ENCODE measurements at places on chromosomes 6 and 20.
A peak's percentile ranks its signal among the peaks of the same experiment; 100 is the strongest.

DNA sequence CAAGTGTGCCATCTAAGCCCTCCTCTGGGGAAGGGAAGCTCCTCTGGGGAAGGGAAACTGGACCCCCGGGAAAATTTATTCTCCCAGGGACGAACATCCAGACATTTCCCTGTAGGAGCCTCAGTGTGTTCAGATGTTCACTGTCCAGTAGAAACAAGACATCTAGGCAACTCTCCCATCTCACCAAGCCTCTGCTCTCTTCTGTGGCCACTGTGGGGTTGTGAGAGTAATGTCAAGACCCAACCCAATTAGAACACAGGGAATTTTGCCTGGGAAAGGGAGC is 3.6 kb upstream of the PTGIS start:
- no peak for DNase-seq

DNA sequence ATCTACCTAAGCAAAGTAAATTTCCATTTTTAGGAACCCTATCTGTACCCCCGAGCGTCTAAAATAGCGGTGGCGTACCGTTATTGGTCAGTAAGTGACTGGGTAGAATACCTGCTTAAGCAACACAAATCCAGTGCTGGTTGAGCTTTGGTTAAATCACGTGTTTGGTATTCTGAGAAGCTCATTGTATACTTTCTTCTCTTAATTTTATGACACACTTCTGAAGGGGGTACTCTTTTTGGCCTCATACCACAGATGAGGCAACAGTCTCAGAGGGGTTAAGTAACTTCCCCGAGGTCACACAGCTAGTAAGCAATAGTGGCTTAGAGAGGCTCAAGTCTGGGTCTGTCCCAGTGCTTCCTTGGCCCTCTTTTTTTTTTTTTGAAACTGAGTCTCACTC is 151.2 kb downstream of the TFAP2C start:
- no peak for DNase-seq

GRCh38 chr6:27679964-27680694 is 207.2 kb upstream of the ZNF184 start:
- DNase-seq = no peak

GRCh38 chr6:80170433-80170832 is 64.0 kb downstream of the BCKDHB start:
- DNase-seq = no peak

DNA sequence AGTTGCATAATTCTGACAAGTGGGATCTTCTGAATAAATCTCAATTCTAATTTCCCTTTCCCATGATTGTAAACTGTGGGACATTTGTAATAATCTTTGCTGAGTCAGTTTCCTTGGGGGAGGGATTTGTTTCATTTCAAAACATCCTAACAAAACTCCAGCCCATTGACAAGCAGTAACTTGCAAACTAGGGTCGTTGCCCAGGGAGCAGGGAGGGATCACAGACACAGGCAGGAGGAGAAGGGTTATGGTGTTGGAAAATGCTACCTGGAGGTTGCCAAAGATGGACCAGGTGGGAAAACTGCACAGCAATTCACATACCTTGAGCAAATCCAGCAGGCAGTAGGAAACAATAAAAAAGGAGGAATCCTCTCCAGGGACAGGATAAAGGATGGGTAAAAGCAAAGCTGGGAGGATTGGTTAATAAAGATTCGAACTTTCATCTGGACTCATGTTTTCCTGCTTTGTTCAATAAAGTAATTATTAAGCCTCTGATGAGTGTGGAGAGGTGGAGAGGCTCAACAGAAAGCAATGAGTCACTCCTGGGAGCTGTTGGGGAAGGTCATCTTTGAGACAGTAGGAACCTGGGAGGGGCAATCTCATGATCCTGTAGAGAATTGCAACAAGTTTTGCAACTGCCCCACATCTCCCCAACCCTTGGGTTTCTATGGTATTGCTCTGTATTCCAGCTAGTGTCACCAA is 87.3 kb upstream of the AKIRIN2 start:
- no peak for DNase-seq

GRCh38 chr20:17852323-17852722 is 116.3 kb downstream of the SNX5 start:
- no peak for DNase-seq

DNA sequence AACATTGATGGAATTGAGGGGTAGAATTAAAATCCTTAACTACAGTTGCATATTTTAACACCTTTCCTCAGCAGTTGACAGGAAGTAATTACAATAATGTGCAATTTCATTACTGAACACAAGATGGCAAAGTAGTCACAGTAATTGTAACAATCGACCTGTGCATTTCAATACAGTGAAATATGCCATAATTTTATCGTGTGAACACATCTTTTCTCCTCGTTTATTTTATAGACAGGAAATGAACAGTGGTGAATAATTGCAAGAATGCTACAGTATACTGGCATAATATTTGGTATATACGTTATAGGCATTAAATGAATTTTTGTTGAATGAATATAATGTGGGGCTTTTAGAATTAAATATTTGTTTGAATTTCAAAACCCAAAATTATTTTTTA is 25.0 kb downstream of the CYB5R4 start:
- DNase-seq = peak; percentile 87

DNA sequence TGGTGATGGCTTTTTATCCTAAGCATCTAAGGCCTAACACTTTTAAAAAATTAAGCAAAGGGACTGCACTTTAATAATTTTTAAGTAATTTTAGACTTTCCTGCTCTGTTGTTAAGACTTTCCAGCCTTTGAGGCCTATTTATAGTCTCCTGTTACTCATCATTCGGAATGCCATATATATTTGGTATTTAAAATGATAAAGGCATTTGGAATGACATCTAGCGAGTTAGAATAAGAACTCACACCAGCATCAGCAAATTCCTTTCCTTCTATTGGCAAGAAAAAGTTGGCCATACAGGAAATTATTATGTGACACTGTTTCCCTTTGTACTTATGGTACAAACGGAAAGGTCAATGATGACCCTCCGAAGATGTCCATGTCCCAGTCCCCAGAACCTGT is 88.1 kb upstream of the STMND1 start:
- DNase-seq = peak; percentile 15

- DNase-seq = no peak
Observed at GRCh38 chr20:51206032-51206662, 183.2 kb upstream of the KCNG1 start.

DNA sequence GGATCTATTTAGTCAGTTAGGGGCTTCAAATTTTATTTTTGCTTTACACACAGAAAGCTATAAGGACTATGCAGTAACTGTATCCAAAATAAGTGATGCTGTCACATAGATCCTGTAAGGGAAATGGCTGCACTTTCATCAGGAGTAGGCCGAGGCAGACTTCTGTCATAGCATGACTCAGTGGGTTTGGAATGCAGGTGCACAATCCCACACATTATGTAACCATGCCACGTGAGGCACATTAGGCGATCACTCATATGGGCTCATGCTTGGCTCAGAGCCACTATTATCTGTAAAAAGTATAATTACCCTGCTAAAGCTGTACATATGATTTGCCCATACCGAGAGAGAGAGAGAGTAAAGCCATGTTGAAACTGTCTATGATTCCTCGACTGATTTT is 1189.4 kb upstream of the EYS start:
- DNase-seq = peak; percentile 80

DNA sequence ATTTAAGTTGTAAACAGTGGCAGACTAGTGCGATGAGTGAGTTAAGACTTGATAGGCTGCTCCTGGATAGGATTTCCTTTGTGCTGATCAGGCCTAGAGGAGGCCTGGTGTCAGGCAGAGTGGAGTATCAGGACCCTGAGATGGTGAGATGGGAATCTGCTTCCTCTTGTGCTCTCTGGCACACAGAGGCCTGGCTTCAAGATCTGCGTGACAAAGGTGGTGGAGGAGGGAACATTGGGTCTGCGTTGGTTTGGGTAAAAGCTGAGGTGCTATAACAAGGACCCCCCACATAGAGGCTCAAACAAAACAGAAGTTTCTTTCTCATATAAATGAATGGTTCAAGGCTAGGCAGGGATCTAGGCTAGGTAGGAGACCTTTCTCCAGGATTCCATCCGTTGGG is 20.3 kb downstream of the SCAND1 start:
- no peak for DNase-seq

DNA sequence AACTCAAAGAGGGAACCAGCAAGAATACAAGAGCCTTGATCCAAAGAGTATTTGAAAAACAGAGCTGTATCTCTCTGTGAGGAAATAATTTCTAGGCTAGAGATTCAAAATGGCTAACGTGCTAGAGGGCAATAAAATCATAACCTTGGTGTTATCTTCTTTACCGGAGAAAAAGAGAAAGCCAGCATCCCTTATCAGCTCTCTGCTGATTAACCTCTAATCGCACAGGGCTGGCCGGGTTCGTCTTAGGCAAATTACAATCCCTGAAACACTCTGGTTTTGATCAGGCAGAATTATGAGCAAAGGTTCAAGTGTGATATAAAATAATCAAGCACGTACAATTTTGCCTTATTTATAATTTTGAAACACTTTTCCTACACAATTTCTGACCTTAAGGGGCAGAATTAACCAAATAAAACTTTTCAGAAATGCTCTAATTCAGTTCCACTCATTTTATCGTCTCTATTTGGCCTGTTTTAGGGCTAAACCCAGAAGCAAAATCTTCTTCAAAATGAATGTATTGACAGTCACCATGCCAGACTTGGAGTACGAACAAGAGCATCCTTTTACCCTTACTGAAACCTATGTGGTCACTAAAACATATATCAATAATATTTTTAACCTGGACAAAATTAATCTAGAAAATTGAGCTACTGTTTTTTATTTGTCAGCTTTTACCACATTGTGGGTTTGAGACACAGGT is 13.7 kb downstream of the PSMB9 start:
- no peak for DNase-seq

- peak; percentile 97 for DNase-seq
Observed at GRCh38 chr20:62088258-62089127, 22.8 kb upstream of the TAF4 start.

DNA sequence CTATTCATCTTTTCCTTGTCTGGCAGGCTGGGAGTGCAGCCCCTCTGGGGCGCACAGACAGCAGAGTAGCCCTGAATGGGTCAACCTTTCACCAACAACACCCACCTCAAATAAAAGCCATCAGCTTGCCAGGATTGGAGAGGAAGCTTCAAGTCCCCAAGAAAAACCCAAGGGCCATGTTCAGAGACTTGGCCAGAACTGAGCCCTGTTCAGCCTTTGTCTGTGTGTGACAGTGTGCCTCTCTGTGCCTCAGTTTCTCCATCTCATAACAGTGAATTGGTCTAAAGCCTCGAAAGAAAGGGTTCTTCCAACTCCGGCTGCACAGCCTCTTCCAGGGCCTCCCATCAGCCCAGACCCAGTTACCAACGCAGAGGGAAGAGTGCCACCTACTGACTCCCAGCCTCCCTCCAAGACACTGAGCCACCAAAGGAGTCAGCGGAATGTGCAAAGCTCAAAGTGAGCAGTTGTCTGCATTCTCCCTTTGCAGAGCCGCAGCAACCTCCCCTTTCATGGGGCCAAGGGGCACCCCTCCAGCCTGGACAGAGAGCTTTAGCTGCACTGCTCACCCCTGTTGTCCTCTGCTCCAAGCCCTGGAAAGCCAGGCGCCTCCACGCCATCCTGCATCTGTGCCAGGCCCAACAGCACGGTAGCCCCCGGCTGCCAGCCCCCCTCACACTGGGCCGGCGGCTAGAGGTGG is 82.7 kb upstream of the TOP1 start:
- DNase-seq = peak; percentile 47

- DNase-seq = no peak
Observed at GRCh38 chr6:167424060-167424673, 99.3 kb downstream of the TTLL2 start.

- DNase-seq = no peak
Observed at GRCh38 chr20:2729251-2729713, 36.7 kb downstream of the EBF4 start.

GRCh38 chr20:62051546-62052255 is 14.0 kb downstream of the TAF4 start:
- no peak for DNase-seq

GRCh38 chr20:3753501-3754275 is 13.9 kb downstream of the ADISSP start:
- no peak for DNase-seq

DNA sequence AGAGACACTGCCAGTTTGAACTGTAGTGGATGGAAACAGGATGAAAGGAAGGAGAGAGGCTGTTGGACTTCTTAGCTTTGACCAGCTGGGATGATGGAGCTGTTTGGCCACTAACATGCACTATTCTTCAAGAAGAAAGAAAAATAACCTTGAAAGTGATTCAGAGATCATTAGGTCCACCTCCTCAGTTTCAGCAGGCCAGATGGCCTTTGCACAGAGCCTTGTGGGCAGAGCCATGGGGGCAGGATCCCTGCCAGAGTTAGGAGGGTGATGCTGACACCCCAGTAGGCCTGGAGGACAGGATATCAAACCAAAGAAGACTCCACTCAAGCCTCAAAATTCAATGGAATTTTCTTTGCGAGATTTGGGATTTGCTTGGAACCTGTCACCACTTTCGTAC is 74.5 kb upstream of the TMEM181 start:
- no peak for DNase-seq

DNA sequence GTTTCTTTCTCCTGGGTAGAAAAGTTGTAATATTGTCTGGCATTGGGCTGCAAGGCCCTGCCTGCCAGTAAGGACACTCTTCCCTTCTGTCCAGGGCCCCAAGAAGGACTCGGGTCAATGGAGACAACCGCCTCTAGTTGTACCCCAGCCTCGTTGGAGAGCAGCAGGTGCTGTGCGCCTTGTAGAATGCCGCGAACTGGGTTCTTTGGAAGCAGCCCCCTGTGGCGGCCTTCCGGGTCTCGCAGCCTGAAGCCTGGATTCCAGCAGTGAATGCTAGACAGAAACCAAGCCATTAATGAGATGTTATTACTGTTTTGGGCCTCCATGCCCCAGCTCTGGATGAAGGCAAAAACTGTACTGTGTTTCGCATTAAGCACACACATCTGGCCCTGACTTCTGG is 37.0 kb downstream of the PLCG1 start:
- no peak for DNase-seq

DNA sequence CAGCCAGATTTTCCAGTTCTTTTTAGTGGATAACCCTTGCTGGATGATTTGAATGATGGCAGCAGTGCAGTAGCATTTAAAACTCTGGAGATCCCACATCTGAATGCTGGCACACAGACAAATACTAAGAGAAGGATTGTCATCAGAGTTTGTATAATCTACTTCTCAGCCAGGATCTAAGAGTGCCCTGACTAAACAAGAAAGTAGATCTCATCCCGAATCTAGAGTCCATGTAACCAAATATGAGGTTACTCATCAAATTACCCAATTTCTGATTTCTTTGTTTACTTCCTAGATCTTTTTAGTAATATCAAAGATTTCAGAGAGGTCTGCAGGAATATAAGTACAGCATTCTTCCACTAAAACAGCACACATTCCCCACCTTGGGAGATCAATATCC is 7.8 kb downstream of the TMC2 start:
- no peak for DNase-seq

DNA sequence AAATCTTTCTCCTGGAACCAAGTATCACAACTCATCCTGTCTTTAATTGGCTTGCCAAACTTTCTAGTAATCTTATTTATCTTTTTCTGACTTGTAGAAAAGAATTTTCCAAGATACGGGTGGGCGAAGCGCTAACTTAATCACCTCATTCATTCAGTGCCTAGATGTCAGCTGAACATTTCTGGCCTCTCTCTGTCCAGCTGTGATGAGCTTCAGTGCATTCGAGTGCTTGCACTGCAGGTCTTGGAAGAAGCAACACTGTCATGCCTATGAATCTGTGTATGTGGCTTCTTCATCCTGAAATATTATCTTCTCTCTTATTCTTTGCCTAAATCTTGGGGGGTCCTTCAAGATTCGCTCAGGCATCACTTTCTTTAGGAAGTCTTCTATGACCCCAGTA is 16.3 kb upstream of the ENPP1 start:
- no peak for DNase-seq

- no peak for DNase-seq
Observed at GRCh38 chr6:79632580-79632979, 1.5 kb downstream of the SH3BGRL2 start.
